Epithelial cell of esophagus (primary cell): ENCODE measurements at places on chromosomes 6 and 20.

DNA sequence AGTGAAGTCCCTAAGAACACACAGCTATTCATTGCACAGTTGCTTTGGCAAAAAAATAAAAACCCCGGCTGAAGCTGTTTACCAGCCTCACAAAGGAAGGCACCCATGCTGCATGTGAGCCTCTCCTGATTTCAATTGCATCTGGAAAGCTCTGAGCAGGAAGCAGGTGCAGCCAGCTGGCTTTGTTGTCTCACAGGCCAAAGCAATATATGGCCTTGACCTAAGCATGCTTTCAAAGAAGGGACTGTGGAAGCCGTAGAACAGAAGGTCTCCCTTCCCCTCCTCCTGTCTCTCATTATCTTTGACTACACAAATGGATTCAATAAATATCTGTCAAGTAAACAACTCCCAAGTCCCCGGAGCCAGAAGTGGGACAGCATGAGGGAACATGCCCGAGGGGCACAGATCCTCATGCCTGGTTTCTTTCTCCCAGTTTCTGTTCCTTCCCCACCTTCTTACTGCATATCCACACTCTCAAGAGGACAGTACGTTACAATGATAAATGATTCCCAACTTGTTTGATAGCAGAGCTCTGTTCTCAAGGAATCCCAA, 57.2 kb upstream of the PCSK2 start:
- no peak for DNase-seq

GRCh38 chr6:13479971-13480434, 7.4 kb downstream of the GFOD1 start:
- peak; percentile 95 for DNase-seq

DNA sequence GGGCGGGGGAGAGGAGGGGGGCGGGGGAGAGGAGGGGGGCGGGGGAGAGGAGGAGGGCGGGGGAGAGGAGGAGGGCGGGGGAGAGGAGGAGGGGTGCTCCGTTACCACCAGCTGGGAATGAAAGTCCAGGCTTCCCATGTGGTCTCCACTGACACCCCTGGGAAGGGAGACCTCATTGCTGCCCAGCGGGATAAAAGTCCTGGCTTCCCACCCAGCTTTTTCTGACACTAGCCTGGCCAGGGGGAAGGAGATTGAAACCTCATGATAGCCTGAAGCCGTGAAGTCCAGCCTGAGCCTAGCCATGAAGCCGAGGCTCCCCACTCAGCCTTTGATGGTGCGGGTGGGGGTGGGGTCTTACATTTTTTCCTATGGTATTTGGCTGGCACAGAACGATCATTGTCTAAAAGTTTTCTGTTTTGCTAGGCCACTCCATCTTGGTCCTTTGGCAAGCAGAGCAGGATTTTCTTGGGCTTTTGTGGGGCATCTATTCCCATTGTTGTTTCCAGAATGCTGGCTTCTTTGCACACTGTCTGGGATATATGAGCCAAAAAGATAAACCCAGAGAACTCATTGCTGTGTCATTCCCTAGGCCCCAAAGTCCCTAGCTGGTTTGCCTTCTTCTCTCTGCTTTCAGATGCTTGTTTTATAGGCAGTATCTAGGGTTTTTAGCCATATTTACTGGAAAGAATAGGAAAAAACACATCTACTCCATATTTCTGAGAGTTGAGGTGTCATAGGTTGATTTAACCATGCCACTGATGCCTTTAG, 67.9 kb upstream of the RNF24 start:
- no peak for DNase-seq

DNA sequence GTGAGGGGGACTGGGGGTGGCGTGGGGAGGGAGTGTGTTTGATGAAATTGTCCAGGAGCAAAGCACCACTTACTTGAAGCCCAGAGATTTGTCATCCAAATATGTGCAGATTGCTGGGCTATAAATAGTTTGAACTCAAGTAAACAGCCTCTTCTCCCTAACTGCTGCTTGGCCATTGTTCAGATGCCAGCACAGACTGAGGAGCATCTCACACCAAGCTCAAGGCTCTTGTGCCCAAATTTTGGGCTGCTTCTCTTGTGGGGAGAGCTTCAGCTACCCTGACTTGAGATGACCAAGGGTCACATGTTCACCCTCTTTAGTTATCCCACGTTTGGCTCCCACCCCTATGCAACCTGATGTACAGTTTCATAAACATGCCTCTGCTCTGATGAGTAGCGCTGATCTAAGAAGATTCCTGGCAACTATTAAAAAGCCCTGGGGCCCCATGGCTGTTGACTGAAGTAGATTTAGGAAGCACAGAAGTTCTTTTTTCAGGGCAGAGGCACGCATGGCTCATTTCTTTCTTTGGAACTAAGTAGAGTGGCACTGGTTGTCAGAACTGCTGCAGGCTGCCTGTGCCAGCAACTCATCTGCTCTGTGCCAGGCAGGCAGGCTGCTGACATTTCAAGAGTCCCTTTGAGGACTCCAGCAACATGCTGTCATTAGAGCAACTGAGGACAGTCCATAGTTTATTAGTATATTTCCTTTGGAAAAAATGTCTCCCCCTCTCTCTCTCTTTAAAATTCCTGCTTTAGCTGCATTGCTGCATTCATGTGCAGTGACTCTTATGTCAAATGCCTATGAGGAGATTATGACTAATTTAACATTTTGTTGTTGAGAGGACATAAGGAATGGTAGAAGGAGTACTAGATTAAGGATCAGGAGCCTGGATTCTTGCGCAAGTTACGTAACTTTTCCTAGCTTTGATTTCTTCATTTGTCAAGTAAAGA, 9.6 kb upstream of the PKIG start:
- DNase-seq: peak; percentile 95

DNA sequence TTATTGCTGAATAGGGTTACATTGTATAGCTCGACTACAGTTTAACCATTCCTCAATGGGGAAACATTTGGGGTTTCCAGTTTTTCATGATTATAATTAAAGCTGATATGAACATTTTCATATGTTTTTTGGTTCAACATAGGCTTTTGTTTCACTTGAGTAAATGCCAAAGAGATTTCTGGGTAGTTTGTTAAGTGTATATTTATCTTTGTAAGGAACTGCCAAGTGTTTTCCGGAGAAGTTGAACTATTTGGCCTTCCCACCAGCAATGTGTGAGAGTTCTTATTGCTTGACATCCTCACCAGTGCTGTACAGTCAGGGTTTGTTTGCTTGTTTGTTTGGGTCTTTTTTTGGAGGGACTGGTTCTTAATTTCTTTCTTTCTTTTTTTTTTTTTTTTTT, 83.7 kb upstream of the RALY start:
- DNase-seq: no peak

DNA sequence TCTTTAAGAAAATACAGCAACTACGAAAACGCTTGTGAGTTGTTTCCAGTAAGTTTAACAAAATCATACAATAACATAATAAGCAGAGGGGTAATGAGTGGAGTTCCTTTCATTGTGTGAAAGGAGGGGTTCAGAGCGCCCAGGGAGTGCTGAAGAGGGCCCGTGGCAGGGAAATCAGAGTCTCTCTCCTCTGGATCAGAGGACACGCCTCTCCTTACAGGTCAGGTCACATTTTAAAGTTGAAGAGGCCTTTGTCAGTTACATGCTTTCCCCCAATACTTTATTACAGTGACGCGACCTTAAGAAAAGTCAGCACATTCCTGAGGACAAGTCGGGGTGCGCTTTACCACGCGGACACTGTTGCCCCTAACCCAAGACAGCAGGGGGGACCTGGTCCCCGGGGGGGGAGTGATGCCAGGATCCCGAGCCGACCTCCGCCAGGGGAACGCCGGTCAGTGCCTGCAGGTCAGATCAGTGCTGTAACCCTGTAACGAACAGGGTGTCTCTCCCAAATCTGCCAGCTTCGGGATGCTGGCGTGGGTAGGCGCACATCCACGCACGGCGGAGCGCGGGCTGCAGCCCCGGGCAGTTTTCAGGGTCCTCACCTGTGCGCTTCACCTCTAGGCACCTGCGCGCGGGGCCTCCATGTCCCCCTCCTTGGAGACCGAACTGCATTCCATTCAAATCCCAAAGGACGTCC, 848 bp downstream of the DACT2 start:
- DNase-seq: no peak

DNA sequence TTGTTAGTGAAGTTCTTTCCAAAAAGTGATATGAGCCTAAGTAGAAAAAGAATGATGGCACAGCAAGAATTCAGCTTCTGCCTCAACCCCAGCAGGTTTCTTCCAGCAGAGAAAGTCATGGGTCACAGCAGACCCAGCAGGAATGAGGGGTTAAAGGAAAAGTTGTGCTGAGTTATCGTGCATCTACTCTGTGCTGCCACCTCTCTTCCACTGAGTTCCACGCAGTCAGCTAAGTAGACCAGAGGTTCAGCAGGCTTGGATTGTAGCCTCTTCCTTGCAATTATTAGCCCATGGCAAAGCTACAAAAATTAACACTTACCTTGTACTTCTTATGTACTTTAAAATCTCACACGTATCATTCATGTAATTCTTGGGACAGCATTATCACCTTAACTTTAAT, 510.8 kb downstream of the PTPRT start:
- DNase-seq: peak; percentile 2

DNA sequence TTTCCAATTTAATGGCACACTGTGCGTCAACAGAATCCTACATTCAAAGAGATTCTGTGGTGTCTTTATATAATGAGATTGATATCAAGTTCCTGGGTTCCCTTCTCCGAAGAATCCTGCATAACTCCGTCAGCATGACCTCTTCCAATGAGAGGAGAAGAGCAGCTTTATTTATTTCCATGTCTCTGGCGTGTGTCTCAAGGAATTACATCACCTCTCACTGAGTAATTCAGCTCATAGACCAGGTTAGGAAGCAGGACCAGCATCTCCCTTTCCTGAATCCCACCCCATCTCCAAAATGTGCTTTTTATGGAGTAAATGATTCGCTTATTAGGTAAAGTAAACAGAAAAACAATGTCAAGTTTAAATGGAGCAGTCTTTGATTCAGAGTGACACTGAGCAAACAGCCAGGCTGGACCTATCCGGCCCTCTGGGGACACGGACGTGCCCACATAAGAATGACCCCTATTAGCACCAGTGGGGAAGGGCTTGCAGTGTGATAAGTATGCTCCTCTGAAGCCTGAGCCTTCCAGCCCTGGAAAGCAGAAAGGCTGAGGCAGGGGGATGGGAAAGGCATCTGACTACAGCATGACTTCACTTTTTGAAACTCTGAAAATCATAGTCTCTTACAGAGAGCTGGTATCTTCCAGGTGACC, 165.2 kb downstream of the CLIC5 start:
- no peak for DNase-seq

GRCh38 chr6:90233994-90234393, 62.6 kb downstream of the BACH2 start:
- no peak for DNase-seq

- DNase-seq: peak; percentile 45
These were observed 127.9 kb upstream of the MLIP start for GRCh38 chr6:53983301-53983700.

DNA sequence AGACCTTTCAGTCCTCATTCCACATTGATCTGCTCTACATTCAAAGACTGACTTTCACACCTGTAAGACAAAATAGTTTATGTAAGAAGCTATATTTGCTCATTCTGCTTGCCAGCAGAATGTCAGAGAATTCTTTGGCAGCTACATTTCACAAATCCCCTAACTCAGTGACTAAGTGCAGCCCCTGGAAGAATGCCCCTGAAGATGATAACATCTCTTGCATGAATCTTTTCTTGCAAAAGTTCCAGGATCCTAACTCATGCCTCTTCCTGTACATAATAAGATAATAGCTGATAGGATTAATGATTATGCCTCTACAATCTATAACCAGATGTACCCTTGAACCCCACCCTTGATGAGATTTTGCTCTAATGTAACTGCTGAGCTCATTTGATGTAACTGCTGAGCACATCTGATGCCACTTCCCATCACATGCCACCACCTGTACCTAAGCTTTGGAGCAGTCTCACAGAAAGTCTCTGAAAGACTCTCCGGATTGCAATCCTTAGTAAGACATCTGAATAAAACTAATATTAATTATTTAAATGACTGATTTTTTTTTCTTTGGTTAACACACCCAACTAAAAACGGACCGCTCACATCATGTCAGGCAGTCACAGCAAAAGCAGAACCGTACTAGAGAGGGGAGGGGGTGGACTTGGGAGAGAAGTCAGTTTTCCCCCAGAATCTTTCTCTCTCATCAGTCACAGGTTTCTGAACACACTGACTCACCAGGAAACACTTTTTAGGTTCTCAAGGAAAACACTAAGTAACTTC, 684 bp upstream of the DNAH8 start:
- peak; percentile 14 for DNase-seq

DNA sequence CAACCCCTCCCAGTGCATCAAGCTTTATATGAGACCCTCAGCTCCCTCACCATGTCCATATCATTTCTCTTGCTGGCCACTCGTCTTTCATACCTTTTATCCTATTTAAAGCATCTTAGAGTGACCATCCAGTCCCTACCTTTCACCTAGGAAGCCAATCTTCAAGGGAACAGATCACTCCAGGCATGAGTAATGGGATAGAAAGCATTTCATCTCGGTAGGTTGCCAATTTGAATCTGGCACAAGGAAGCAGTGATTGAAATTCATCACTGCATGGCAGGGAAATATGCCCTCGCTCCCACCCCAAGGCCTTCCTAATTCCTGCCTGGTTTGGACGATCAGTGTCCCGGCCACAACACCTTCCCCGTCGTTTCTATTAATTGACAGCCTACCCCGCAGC, 150.4 kb downstream of the CFAP61 start:
- DNase-seq: no peak

DNA sequence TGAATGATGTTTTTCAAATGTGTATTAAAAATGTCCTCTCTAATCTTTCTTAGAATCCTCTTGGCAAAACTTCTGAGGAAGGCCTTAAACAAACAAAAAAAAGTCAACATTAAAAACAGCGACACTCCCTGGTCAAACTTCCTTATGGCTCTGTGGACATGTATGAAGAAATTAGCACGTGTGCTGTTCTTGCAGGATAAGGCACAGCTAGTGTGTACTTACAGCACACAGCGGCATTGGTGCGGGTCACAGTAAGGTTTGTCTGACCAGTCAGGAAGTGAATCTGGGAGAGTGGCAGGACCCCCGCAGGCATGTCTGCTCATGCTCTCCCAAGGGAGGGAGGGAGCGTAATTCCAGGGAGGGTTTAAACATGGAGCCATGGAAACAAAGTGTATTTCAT, 38.8 kb downstream of the SLC22A1 start:
- peak; percentile 54 for DNase-seq

GRCh38 chr6:44036196-44036595, 91.1 kb downstream of the MRPL14 start:
- peak; percentile 51 for DNase-seq
